Fibroblast of gingiva (primary cell): ENCODE measurements at places on chromosomes 3 and 15.

DNA sequence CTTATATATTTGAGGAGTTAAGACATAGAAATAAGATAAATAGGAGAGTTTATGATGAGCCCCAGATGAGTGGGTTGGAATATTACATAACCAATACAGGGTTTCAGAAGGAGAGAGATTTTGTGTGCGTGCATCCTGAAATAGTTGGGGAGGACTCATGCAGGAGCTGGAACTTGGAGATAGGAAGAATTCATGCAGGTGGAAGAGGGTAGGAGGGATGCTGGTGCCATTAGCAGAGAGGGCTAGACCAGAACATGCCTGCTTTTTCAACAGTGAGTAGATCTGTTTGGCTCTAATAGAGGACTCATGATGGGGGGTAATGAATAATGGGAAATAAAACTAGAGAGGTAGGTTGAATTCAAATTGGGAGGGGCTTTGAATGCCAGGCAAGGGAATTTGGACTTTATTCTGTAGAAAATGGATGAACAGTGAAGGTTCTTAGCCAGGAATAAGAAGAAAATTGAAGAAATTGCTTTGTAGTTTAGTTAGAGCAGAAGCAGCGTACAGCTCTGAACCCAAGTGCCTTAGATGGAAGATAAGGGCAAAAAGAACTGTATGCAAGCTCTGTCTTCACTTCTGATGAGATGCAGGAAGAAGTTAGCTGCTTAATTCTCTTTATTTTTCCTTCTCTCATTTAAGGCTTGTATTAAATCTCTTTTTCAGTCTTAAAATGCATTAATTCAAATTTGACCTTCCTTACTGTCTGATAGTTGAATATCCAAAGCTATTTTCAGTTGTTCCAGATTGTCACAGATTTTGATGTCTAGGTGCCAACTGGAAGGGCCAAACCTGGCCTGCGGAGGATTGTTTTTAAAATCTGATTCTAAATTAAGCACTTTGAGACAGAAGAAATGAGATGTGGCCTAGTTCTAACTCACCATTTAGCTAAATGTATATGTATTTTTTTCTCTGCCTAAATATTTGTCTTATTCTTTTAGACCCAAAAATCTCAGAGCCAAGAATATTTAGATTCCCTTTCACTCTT lies 86.3 kb downstream of the PPM1L start:
- DNase-seq, result no peak

DNA sequence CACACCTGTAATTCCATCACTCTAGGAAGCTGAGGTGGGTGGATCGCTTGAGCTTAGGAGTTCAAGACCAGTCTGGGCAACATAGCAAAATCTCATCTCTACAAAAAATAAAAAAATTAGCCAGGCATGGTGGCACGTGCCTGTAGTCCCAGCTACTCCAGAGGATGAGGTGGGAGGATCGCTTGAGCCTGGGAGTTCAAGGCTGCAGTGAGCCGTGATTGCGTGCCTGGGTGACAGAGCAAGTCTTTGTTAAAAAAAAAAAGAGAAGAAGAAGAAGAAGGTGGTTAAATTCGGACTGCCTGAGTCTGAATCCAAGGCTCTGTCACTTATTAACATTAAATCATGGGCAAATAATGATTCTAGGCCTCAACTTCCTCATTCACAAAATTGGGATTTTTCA lies 51.0 kb downstream of the EOMES start:
- no peak for DNase-seq

GRCh38 chr3:156816091-156816793 lies 9.9 kb upstream of the LEKR1 start:
- DNase-seq, result peak; percentile 56

DNA sequence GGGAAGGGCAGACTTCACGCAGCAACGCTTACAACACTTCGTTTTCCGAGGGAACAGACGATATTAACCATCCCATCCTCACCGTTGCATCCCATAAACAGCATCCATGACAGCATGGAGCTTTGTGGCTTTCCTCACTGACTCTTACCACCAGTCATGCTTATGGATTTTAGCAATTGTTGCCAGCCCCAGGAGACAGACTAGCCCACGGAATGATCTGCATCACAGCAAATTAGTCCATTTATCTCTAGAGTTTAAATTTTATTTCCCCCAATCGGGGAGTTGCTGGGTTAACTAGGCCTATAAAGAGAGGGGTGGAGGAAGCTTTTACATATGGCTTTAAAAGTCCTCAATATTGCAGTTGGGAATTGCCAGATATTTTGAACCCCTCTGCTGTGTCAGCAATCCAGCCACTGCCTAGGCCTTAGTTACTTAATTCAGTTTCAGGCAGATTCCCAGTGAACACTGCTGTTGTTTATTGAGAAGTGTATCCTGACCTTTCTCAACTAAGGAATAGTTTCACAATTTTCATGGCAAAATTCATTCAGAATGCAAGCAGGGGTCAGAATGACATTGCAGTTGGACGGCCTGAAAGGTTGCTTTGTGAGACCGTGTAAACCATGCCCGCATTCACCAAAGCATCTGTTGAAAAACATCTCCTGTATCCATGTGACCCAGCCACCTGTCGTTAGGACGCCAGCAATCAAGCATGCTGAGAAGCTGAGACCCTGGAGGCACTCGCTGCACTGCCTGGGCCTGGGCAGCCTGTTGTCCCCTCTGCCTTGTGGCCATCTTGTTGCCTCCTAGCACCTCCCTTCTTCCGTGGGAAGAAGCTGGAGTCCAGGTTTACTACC lies 397.4 kb upstream of the TPM1 start:
- peak; percentile 44 for DNase-seq

DNA sequence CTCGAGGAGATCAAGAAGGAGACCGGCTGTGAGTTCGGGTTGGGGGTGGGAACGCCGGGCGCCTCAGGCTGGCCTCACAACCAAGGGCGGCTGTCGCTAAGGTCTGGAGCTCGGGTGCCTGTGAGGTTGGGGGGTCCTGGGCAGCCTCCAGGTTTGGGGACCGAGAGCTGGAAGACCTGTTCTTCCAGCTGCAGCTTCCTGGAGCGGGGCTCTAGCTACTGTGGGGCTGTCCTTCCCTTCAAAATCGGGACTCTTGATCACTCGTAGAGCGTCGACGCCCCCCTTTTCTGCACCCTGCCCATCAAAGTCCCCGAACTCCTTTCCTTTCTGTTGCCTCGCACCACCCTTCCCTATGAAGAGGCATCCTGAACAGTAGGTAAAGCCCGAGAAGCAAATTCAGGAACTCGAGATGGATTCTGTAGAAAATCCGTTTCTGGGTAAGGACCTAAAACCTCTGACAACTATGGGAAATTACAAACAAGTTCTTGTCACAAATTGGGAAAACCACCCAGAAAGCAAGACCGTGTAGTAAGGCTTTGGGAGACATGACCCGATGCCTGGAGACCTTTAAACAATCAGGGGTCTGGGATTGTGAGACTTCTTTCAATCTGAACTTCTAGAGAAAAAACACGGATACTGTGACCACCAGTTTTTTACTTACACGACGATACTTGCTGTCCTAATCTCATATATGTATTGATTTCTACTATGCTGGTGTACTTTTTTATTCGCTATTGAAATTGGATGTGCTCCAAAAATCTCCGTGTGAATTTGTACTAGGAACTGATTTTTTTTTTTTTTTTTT lies 556 bp downstream of the CHP1 start:
- DNase-seq, result no peak

DNA sequence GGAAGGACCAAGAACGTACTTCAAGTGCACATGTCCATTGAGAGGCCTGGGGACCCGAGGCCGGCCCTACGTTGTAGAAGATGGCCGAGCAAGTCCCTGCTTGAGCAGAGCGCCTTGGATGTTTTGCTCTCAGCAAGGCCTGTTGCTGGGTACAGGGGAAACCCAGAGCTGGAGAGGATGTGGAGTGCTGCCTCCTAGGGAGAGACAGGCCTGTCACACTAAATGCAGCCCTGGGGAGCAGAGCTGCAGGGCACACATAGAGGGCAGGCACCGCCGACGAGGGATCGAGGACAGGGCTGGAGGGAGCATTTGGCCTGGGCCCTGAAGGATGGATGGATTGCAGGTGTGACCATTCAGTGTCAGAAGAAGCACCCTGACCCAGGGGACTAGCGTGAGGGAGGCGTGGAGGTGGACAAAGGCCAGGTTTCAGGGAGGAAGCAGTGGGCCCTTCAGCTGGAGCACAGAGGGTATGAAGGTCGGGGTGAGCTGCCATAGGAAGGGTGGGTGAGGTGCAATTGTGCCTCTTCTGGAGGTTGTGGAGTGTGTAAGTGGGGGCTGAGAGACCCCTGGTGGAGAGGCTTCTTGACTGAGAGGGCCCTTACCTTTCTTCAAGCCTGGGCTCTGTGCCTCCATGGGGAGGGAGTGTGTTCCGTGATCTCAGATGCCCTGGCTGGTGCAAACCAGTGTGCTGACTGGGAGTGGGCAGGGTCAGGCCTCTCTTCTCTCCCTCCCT lies 142.4 kb downstream of the CHDH start:
- no peak for DNase-seq

- DNase-seq, result no peak
Observed at GRCh38 chr3:52660046-52660445, 25.7 kb downstream of the PBRM1 start.

DNA sequence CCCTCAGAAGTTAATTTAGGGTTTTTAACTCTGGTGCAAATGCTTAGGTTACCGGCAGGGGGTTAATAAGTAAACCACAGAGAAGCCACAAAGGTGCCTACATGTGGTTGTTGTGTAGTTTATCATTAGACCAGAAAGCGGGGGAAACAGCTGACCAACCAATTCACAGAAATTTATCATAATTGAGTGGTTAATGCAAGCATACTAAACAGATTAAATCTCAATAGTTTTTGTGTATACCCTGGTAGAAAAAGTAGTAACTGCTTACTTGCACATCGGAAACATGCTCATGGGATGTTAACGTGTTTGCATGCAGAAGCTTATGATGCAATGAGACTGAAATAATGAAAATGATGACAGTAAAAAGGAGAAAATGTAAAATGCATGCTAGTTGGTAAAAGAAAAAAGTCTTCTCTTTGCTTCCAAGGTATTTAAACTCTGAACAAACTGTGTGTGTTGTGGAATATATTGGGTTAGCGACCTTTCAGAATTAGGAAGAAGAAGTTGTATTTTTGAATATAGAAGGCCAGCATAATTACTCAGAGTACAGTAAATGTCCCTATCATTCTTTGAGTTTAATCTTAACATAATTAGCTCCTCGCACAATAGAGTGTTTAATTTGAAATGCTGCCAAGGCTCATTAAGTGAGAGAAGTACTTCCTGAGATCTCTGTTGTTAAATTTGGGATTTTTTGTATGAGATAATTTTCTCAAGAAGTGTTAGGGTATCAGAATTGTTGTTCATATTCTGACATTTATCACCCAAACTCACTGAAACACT lies 316.2 kb downstream of the PTPRG start:
- peak; percentile 42 for DNase-seq

DNA sequence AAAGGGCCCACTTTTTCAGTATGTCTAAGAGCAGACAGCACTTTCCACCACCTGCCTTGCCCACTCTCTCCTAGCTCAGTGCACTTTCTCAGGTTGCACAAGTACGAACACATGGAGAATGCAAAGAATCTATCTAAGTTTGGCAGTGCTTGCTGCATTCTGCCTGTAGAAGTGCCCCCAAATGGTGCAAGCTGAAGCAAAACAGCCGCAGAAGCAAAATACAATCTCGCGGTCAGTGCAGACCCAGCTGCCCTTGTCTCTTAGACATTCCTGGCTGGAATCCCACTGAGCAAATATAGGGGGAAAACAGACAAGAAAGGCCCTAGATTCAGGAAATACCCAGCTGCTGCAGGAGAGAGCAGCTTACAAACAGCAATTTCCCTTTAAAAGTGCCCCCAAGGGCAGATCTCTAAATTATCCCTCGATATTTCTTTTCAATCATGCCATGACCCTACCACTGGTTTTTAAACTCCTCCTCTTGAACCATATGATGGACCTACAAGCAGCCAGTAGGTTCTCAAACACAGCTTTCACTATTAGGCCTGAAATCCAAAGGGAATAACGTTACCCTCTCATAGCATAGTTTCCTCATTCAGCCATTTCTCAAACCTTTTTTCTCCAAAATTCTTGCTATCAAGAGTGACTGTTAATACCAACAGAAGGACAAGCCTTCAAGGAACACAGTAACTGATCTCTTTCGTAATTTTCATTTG lies 67.0 kb downstream of the TNIK start:
- no peak for DNase-seq
